Natural killer cell treated with Interleukin-12 subunit alpha and Interleukin-12 subunit beta and Interleukin-15 and Interleukin-18, amount 100 ng/mL, for 72 hours (primary cell): ENCODE measurements at places on chromosomes 4 and X.

DNA sequence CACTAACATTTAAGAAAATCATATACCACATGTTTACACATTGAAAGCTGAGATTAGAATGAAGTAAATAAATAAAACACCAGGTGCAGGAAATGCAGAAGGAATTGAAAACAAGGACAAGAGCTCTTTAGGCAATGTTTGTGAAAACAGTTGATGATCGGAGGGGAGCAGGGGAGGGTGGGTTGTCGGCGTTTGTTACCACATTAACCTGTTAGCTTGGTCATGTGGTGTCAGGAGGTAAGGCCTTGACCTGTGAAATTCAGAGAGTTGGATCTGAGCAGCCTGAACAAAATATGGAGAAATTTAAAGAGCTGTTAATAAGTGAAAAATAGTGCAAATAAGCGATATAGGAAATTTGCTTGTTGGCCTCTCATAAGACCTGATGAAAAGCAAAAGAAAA is 759.9 kb downstream of the PDHA2 start:
- no peak for DNase-seq

DNA sequence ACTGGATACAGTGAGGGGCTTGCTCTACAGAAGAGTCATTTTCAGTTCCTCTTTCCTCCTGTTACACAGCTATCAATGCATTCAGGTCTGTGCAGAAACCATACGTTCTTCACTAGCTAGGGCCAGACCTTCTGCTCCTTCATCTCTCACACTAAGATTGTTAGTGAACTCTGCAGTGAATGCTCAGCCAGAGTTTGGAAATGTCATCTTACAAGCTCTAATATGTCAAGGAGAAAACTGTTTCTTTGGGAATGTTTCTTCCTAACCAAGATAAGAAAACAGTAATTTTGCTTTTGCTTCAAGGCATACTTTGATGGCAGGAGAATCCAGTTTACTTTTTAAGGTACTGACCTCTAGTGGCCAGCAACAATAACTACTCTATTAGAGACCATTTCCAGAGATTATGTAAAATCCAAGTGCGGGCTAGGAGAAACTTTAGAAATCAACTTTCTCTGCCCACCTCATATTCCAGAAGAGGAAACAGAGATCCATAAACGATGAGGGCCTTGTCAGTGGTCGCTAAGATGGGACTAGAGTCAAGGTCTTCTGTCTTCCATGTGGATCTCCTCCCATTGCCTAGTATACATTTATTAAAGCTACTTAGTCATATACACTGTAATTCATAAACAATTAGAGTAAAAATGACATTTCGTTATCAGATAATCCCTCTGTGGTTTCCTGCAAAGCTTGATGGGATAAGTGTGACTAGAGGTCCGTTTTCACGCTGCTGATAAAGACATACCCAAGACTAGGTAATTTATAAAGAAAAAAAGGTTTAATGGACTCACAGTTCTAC is 12.1 kb upstream of the CC2D2A start:
- DNase-seq: no peak

DNA sequence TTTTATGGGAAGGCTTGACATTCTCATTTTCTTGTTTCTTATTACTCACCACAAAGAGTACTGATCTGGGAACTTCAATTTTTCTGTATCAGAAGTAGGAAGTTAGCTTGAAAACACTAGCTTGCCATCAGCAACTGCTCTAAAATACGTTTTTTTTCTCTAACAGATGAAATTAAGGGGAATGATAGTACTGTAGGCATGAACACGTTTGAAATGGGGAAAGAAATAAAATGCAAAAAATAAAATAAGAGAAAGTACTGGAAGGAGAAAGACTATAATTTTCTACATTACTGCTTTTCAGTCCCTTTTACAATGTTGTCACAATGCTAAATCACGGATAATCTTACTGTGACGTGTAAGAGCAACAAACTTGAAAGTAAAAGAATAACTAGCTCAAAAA is 1.5 kb downstream of the RADX start:
- no peak for DNase-seq

DNA sequence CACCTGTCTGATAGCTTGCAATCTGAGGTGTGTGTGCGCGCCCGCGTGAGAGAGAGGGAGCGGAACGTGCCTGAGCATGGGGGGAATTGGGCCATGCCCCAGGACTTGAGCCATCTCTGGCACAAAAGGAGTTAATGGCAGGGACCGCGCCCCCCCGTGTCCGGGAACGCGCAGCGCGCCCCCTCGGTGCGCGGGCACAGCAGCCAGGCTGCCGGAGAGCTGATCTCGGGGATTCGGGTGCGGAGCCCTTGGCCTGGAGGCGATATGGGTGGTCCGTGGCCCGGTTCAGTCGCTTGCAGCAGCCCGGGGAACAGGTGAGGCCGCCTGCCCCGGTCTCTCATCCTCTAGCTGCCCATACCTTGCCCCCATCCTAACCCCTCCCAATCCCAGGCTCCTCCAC is at the start of gene NLGN3:
Gene NLGN3, plus strand, starts transcription at position 191 of the 400 bp plus-strand sequence. CDS start 2,909 bp downstream, outside the sequence.
- no peak for DNase-seq

GRCh38 chr4:154208424-154208823 is 283.2 kb downstream of the DCHS2 start:
- no peak for DNase-seq

- no peak for DNase-seq
Measured at GRCh38 chr4:26858947-26859401, 1.7 kb upstream of the STIM2 start.

DNA sequence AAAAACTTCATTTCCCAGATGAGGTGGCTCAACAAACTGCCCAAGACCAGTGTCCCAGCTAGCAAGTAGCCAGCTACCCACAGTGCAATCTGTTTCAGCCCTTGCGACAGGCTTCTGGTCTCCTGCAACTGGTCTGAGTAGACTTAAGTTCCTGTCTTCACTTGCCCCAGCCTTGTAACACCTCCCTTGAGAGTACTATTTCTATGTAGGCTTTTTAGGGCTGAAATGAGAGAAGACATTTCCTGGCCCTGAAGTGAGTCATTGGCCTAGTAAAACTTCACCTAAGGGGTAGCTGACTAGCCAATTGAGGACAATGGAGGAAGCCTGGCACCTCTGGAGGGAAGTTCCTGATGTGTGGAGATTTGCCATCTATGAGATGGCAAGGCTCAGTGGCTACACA is 80.1 kb upstream of the STIM2 start:
- DNase-seq: no peak

GRCh38 chrX:57565198-57565597 is 26.6 kb upstream of the ZXDB start:
- no peak for DNase-seq

DNA sequence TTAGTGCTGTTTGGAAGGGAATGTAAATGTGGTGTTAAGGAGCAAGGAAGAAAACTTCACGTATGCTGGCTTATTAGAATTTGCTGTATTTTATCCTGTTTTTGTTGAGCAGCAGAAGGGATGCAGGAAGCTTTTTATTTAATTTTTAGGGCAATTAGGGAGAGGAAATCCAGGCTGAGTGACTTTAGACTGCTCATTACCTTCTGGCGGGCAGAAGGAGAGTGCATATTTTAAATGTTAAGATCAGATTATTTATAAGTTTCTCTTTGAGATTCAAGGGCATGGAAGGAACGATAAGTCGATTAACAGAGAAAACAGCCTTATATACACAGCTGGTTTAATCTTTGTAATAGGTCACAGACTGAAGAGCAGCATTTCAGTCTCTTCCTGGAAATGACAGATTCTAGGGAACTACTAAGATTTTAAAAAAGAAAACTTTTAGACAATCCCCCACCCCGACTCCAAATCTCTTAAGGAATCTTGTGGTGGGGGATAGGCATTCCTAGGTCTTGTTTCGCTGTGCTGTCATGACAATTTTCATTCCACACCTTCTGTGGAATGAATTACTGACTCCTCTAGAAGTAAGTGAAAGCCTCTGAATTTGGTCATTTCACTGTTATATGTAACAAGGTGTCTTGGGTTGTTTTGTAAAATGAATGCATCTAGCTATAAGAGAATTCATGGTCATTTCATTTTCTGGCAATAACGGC is 402.5 kb downstream of the RAPGEF2 start:
- DNase-seq: no peak

DNA sequence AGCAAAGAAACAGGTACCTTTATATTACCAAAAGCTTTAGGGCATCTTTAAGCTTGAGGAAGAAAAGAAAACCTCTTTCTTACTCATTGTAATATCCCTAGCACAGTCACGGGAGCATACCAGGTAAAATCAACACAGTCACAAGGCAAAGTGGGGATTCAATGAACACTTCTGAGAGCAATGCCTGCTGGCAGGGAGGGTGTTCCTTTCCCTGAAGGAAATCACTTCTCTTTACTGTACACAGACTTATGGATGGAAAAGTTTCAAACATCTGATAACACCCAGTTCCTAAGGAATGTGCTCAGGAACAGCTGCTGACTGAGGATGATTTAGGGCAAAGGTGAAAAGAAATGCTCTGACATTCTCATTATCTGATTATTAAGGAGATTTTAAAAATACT is 94.8 kb downstream of the MAML3 start:
- DNase-seq: no peak

GRCh38 chr4:136812100-136812880 is 720.0 kb downstream of the PCDH18 start:
- no peak for DNase-seq

DNA sequence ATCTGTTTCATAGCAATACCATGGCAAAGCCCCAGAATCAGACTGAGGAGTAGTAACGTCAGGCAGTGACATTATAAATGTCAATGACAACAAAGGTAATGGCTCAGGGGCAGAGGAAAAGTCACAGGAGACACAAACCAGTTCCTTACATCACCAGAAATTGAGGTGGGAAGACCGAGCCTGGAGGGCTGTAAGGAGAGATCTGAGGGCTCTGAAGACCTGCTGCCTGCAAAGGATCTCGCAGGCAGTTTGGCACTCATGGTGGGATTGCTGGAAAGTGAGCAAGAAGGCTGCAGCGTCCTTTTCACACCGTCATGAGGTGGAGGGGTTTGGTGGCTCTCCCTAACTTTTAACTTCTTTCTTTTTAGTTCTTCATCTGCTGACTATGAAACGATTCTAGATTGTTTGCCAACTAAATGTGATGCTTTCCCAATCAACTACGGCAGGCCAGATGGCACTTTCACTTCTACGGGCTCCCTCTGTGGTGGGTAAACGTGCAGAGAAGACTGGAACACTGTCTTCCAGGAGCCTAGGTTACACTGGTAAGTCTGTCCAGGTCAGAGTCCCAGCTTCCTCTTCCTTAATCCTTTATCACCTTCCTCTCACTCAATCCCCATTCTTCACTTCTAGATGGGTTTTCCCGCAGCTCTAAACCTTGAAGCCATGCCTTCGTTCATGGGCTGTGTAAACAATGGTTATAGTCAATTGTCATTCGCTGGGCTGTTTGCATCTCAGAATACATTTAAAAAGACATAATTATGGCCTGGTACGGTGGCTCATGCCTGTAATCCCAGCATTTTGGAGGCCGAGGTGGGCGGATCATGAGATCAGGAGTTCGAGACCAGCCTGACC is 58.2 kb downstream of the TBC1D9 start:
- DNase-seq: no peak

DNA sequence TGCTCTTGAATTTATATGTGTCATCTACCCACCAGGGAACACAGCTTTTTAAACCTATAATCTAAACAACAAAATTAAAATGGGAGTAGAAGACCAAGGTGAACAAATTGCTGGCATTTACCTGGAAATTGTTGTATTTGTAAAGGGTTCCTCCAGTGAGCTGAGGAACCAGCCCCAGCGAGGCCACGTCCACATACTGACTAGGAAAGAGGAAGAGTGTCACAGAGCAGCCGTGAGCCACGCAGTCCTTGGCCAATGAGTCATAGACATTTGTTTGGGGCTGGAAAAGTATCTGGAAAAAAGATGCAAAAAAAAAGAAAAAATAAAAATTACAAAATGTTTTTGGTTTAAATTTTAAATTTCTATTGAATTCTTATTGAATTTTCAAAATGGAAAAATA is 58.7 kb downstream of the METTL14 start:
- no peak for DNase-seq

- no peak for DNase-seq
Measured at GRCh38 chr4:103008875-103009729, 10.4 kb downstream of the SLC9B1 start.

GRCh38 chr4:178553201-178553600 is 1111.0 kb upstream of the AGA start:
- DNase-seq: no peak

DNA sequence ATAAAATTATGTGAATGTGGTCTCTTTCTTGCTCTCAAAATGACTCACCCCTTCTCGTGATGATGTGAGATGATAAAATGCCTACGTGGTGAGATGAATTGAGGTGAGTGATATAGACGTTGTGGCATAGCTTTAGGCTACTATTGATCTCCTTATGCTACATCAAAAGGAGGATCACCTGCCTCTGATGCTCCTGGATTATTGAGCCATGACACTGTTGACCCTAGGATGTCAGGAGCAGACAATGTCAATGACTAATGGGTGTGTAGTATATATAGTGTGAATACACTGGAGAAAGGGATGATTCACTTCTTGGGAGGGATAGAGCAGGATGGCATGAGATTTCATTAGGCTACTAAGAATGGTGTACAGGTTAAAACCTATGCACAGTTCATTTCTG is 210.7 kb upstream of the PRPS2 start:
- DNase-seq: no peak

- DNase-seq: no peak
Measured at GRCh38 chrX:130771230-130771629, 131.8 kb downstream of the ENOX2 start.

- no peak for DNase-seq
Measured at GRCh38 chr4:73452953-73453700, 17.1 kb downstream of the AFP start.

DNA sequence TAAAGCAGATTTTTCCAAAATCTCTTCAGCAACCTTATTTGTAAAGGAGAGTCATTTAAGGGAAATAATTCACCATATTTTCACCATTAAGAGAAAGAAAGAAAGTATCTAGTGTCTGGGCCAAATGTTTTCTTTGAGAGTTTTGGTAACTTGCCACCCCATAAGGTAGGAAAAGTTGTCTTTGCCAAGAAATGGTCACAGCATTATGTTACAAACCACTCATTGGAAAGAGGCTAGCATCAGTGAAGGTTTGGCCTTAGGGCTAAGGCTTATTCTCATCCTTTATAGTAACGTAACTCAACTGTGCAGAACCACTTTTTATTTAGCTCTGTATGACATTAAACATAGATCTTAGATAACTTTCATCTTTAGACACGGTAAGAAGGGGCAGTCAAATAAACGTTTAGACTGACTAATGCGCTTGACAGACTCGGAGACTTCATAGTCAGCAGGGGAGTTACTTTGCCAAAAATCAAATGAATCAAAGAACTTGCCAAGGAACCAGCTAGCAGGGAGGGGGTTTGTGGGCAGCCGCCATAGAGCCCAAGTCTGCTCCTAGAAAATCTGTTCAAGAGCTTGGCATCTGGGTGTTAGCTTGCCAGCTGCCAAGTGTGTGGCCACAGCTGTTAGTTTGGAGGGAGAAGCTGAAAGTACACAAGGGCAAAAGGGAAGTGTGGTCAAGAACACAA is 182.8 kb upstream of the GRID2 start:
- DNase-seq: no peak

DNA sequence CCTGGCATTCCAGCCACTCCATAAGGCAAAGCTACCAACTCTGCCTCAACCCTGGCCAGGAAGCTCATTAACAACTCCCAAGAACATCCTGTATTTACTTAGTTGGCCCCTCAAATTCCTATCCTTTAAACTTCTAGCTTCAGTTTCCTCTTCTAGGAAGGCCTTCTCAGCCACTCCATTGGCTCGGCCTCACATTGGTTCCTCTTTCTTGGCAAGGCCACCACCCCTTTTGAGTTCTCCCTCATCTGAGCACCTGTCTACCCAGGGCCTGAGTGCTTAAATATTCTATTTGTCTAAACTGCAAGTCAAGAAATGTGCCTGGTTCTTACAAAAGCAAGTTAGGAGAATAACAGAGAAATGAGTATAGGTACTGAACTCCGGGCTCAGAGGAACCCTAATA is 10.0 kb downstream of the SMC1A start:
- no peak for DNase-seq
